ENCODE measurements at places on chromosomes 3 and 15.

DNA sequence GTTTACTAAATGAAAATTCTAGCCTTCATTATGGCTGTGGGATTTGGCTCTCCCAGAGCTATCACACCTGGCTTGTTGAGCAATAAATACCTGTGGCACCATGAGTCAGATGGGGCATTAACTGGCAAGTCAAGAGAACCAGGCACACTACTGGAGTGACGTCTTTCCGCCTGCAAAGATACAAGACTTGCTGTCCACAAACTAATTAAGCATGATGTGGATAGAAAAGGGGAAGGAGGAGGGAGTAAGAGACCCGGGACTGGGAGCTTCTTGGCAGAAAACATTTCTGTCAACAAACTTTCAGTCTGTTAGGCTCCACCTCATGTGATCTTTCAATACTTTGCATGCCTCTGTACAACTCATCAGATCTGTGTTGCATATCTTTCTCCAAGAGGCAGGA, 56.5 kb downstream of the CLDN1 start:
- no peak for DNase-seq

DNA sequence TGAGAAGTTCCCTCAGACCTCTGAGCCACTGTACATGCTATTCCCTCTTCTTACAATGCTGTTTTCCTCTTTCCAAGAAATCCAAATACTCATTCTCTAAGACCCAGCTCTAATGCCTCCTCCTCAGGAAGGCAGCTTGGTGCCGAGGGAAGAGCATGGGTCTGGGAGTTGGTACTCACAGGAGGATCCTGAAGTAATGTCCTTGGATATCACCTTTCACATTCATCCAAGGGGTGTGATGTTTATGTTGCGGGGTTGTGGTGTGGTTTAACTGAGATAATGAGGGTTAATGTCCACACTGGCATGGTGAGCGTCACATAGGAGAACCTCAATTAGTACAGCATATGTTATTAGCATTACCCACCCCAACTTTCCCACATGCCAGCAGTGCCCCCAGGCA, 31.9 kb downstream of the MYL3 start:
- DNase-seq = no peak

GRCh38 chr3:179853176-179853575, 183.6 kb downstream of the PEX5L start:
- DNase-seq = no peak

DNA sequence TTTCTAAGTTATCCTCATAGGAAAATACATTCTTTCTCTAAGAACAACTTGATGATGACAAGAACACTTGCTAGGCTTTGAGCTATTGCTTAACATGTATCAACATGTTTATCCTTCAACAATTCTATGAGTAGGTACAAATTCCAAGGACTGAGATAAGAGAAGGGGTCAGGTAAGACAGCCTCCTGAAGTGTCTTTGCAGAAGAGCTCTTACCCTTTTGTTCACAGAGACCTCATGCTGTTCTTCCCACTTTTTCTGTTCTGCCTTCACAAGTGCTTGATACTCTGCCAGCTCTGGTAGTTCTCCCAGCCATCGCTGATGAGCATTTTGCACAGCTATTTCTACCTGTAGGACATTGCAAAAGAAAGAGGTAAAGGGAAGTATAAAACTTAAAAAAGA, 50.9 kb downstream of the CEP152 start:
- DNase-seq = no peak

DNA sequence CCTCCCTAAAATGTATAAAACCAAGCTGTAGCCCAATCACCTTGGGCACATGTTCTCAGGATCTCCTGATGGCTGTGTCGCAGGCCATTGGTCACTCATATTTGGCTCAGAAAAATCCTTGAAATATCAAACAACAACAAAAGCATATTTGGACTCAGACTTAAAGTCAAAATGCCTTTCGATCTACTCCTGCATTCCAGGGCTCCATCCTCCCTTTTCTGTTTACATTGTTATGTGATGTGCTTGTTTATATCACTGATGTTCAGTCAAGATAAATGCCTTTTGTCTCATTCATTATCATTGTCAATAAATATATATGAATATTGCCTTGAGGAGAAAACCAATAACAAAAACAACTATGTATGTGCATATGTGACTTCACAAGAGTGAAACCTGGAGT, 31.7 kb downstream of the HGD start:
- no peak for DNase-seq

DNA sequence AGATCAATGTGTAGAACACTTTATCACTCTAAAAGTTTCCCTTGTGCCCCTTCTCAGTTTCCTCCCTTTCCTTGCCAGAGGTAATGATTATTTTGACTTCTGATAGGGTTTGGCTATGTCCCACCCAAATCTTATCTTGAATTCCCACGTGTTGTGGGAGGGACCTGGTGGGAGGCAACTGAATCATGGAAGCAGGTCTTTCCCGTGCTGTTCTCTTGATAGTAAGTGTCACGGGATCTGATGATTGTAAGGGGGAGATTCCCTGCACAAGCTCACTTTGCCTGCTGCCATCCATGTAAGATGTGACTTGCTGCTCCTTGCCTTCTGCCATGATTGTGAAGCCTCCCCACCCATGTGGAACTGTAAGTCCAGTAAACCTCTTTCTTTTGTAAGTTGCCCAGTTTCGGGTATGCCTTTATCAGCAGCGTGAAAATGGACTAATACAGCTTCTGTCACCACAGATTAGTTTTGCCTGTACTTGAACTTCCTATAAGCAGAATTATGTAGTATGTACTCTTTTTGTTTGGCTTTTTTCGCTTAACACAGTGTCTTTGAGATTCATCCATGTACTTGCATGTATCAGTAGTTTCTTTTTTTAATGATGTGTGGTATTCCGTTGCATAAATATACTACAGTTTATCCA, 7.2 kb downstream of the FEM1B start:
- no peak for DNase-seq

DNA sequence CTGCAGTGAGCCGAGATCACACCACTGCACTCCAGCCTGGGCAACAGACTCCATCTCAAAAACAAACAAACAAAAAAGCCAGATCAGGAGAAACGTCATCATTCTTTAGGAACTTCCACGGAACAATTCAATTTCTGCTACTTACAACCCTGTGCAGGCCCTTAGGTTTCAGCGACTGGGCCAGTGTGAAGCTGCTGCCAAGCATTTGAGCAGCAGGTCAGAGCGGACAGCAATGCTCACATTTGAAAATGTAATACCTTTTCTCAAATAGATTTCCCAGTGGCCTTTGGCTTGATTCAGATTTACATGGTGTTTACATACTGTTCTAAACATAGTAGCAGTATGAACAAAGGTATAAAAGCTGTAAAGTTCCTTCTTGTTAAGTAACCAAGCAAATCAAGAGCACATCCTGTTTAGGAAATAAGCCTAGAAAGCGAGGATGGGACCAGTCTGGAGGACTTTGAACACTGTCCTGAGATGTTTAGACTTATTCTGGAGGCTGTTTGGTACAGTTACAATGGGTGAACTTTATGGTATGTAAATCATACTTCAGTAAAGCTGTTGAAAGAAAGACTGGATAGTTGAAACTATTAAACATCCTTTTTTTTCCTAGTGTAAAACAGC, 141.2 kb downstream of the HCN4 start:
- no peak for DNase-seq

DNA sequence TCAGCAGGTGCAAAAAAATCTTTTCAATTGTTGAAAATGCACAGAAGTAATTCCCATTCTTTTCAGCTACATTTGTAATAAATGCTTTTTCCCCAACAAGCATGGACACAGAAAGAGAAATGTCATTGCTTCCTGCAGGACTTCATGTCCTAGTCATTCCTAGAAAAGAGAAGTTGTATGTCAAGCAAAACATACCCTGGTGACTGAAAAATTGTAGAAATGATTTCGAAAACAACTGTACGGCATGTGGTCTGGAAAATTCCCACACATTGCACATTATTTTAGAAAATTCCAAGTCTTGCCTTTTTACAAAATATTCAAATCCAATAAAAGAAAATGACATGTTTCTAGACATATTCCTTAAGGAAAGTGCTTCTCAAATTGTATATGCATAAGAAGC, 50.4 kb upstream of the ALCAM start:
- DNase-seq = no peak
